Left lung (tissue), 14 donors: ENCODE measurements at places on chromosomes 4 and X. TPM values are rescaled to one million over a fixed set of nuclear protein-coding genes. Genes with fewer than 3 reads are reported as not detected.

- no peak for DNase-seq
Observed at GRCh38 chrX:11781734-11782370, 23.8 kb downstream of the MSL3 start.

MAMLD1 gene
- 17.2 TPM for polyA plus RNA-seq

DNA sequence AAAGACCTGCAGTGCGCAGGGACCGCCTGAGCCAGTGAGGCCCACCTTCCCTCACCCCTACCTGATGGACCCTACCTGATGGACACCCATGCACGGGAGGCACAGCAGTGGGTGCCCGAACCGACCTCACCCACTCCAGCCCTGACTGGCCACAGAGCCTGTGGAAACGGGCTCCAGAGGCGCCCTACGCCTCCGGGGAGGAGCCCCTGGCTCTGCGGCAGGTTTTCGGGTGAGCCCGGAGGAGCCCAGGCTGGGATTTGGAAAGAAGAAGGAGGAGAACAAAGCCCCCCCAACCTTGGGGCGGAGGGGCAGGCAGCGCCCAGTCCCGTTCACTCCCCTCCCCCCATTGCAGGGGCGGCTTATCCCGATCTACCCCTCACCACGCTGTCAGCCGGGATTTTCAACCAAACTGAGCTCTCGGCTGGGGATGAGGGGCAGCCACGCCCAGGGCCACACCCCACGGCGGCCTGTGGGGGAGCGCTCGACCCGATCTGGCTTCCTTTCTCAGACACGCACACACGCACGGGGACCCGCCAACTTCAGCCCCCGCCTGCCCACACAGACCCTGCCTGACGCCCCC lies 675 bp downstream of the L1CAM start:
- no peak for DNase-seq

CSAG1 gene
- polyA plus RNA-seq = not detected

DNA sequence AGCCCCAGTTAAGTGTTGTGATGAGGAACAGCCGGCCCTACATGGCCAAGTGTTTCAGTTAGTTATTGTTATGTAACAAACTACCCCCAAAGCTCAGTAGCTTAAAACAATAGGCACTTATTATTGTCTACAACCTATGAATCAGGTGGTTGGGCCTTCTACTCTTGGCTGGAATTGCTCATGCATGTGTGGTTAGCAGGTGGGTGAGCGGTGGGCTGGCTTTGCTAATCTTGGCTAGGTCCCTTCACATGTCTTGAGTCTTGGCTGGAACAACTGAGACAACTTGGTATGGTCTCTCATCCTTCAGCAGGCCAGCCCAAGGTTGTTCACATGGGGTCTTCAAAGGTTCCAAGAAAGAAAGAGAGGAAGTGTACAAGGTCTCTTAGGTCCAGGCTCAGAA lies 54.5 kb upstream of the CHRNA9 start:
- DNase-seq = no peak

DNA sequence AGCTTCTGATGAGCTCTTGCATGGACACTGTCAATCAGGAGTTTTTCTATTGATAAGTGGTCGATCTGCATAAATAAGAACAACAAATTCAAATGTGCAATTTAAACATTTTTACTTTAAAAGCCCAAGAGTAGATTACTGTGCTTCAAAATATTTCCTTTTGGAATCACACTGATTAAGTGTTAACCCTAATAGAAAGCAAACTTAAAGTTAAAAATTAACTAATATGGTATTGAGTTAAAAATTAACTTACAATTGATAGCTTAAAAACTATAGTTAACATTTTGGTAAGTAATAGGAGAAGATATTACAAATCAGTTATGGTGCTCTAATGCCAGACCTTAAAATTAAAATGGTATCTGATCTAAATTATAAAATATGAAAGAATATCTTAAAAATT lies 25.9 kb downstream of the MED14 start:
- DNase-seq = no peak

ERAS gene
- 0.20 TPM for polyA plus RNA-seq
